ENCODE measurements at places on chromosomes 16 and 17.

DNA sequence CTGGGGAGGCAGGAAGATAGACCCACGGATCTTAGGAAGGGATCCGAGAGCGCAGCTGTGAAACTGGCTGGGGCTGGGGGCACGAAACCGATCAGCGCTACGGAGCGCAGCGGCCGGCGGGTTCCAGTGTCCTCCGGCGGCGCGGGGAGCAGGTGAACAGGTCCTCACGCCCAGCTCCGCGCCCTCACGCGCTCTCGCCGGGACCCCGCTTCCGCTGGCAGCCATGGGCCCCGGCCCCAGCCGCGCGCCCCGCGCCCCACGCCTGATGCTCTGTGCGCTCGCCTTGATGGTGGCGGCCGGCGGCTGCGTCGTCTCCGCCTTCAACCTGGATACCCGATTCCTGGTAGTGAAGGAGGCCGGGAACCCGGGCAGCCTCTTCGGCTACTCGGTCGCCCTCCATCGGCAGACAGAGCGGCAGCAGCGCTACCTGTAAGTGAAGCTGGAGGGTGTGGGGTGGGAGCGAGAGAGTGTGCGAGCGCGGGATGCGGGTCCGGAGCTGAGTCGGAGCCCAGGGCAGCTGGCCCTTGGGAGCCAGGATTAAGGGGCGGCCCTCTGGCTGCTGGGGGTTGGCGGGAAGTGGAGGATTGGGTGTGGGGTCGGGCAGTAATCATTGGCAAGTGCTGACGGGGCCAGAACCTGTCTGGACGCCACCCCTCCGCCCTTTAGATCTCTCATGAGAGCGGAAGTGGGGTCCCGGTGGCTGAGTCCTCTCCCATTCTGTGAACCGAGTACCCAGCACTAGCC lies 479 bp downstream of the ITGA3 start:
- no peak for DNase-seq

DNA sequence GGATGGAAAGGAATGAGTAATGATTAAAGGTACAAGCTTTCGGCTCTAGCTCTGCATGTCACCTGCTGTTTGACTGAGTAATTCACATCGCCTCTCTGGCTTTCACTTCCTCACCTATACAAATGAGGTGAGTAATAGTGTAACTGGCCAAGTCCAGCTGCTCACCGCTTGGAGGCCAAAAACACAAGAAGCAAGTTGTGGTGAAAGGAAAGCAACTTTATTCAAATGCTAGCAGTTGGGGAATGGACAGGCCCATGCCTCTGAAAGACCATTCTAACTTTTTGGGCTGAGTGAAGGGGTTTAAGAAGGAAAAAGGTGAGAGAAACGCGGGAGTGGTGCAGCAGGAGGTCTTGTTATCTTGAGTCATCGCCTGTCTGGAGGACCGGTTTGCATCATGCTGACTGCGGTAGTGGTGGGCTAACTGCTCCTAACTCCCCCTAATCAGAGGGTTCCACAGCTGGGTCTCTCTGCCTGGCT lies 45.7 kb upstream of the CSNK2A2 start:
- DNase-seq: no peak

- DNase-seq: no peak
Observed at GRCh38 chr16:75289189-75289588, 37.8 kb upstream of the BCAR1 start.

DNA sequence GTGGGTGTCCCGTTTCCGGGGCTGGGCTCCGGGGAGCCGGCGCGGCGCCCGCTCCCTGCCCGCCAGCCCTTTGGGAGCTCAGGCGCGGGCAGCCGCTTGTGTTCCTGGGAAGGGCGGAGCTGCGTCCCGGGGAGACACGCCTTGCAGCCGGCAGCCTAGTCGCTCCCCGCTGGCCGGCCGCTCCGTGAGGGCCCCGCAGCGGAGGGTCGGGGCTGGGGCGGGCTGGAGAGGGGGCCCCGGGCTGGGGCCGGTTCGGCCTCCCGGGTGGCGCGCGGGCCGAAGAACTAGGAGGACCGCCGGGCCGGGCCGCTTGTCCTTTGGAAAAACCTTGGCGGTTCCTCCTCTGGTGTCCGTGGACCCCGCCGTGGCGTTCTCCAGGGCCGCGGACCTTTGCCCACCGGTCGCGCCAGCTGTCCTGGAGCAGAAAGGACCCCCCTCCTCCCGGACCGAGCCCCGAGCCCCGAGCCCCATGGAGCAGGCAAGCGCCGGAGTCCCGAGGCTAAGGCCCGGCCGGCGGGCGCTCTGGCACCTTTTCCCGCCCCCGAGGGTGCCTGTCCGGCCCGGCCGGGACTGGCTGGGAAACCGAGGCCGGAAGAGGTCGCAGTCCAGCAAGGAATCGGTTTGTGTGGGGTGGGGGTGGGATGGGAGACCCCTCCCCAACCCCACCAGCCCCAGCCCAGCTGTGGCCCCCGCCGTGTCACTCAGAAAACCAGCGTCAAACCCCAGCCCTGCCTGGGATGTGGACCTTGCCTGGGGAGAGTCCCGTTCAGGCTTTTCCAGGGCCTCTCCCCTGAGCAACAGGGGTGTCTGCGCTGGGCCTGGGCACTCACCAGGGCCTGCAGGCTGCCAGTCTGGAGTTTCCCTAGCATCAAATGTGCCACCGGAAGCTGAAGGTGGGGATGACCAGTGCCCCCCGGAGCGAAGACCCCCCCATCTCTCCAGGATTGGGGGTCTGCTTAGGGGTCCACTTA lies 6.8 kb upstream of the TBC1D3B start:
- DNase-seq: peak; percentile 43

Measured in right lung (tissue), 10 donors.